ENCODE measurements at places on chromosomes 2 and 18.

DNA sequence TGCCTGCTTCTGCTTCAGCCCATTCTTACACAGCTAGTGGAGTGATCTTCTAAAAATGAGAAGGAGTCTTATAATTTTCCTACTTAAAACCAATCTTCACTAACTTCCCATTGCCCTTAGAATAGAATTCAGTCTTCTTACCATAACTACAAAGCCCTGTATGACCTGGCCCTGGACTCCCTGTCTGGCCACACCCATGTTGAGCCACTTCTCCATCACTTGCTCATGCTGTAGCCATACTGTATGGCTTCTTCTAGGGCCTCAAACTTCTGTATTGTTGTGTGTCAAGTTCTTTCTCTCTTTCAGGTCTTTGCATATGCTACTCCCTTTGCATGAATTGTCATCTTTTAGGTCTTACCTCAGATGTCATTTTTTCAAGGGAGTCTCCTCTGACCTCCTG, 11.2 kb downstream of the DGUOK start:
- no peak for DNase-seq

DNA sequence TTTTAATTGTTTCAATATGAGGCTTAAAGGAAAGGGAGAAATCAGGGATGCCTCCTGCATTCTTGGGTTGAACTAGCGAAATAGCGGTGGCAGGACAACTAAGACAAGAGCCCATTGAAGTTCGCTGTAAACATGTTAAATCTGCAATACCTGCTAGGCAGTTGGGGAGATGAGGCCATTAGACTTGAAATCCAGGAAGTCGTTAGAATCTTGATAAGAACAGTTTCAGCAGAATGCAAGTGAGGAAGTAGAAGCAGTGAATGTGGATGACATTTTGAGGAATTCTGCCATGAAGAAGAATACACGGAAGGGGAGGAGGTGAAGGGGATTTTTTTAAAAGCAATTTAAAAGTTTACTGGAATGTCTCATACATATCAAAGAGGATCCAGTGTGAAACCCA, 109.7 kb downstream of the LPIN1 start:
- DNase-seq = no peak

DNA sequence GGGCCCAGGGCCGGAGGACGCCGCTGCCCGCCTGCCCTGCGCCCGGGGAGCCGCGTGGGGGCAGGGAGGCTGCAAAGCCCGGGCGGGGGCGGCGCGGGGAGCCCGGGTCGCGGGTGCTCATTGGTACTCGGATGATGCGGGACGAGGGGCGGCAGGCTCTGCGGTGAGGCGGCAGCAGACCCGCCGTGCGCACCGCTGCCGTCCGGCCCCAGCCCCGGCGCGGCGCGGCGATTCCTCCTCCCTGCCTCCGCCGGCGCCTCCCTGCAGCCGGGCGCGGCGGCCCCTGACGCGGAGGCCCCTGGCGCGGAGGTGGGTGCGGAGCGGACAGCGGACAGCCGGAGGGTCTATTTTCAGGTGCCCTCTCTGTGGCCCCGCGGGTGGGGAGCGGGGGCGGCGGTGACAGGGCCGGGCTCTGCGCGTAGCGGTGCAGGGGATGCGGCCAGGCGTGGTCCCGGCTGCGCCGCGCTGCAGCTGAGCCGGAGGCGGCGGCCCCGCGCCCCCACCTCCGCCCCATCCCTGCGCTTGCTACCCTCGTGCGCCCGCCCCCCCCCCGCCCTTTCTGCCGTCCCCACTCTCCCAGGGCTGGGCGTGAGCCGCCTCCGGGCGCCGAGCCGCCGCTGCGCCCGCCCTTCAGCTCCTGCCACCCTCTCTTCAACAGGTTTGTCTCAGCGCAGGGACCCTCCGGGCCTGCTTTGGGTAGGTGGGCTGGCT, 640 bp downstream of the SPTBN1 start:
- no peak for DNase-seq

- DNase-seq = no peak
Measured at GRCh38 chr2:11540148-11540995, 6.5 kb downstream of the GREB1 start.

GRCh38 chr2:178859730-178860129, 52.5 kb upstream of the TTN start:
- DNase-seq = no peak

DNA sequence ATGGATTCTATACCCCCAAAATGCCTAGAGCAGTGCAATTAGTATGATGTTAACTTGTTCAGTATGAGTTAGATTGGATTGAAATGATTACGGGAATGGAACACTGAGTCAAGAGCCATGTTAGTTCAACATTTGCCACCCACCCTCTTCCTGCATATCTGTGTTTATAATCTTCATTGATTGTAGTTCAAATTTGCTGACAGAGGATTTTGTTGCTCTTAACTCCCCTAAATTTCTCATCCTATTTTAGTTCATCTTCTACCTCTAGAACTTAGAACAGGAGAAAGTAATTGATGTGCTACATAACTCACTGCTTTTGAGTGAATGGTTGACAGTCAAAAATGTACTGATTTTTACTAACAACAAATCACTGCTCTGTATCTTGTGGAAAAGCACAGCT, 673.5 kb upstream of the NRXN1 start:
- DNase-seq = no peak

DNA sequence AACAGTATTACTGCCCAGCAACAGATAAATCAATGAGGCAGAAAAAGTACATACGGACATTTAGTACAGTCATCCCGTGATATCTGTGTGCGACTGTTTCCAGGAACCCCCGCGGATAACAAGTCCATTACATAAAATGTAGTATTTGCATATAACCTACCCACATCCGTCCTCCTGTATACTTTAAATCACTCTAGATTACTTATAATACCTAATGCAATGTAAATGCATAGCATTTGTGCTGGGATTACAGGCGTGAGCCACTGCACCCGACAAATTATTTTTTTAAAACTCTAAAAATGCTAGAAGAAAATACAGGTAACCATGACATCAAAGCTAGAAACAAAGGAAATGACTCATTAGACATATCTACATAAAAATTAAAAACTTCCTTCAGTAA, 91.6 kb downstream of the FAM161A start:
- no peak for DNase-seq

DNA sequence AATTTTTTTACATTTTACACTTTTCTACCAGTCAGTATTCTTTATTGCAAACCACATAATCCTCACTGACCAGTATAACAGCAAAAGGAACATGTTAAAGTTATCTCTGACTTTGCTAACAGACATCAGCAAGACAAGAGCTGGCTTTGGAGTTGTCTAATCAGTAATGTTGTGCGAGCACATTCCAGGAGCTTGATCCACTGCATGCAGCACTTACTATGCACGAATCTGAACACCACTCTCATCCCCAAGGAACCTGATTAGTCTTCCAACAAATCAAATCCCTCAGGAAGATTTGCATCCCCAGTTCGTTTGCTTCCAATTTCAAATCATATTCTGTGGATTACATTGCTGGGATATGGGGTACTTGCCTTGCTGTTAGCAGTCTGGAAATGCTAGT, 269.3 kb upstream of the EPC2 start:
- no peak for DNase-seq

GRCh38 chr2:47771211-47771610, 11.7 kb upstream of the MSH6 start:
- no peak for DNase-seq

DNA sequence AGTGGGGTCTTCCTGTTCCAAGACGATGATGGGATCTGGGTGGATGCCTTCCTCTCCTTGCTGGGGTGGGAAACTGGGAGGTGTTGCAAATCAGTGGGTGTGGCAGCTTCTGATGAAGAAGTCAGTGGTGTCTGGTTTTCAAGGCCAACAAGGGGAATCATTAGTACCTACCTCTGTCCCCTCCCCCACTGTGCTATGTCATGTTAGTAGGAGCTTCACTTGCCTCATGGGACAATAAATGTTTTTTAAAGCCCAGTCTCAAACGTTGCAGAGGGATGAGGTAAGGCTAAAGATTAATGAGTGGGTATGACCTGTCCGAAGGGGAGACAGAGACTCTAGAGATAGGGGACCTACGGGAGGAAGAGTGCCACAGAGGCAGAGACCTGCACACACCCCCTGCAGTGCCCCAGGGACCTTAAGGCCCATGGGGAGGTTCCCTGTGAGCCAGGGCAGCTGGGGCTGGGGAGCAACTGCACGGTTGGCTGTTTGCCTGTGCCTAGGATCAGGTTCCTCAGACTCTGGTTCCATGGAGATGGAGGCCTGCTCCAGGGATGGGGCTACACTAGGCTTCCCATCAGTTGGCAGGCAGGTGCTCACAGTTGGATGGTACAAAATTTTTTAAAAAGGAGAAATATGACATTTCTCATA, 37.8 kb upstream of the SLC1A4 start:
- no peak for DNase-seq

DNA sequence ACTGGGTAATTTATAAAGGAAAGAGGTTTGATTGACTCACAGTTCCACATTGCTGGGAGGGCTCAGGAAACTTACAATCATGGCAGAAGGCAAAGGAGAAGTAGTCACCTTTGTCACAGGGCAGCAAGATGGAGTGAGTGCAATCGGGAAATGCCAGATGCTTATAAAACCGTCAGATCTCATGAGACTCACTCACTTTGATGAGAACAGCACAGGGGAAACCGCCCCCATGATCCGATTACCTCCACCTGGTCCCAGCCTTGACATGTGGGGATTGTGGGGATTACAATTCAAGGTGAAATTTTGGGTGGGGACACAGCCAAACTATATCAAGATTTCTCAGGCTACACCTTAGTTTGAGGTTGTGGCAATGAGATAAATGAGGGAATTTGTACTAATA, 54.9 kb downstream of the AKAIN1 start:
- no peak for DNase-seq

DNA sequence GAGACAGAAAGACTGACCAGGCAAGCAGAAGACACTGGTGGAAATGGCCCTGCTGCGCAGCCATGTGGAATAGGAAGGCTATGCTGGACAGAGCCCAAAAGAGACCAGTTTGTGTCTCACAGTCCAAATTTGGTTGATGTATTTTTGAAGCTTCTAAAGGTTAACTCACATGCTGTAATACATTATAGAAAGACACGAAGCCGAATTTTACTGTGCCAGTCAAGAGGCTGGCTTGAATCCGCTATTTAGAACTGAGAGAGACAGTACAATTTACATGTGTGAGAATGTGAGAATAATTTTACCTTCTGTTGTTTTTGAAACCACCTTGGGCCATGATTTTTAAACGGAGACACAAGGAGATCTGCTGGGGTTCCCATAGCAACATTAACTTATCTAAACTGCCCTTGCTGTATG, 113.6 kb downstream of the METTL8 start:
- no peak for DNase-seq

- DNase-seq = peak; percentile 71
Measured at GRCh38 chr2:233076749-233077148, 16.6 kb downstream of the INPP5D start.

- DNase-seq = no peak
Measured at GRCh38 chr2:85873679-85874078, 15.1 kb downstream of the ST3GAL5 start.

- no peak for DNase-seq
Measured at GRCh38 chr2:180540761-180541160, 439.6 kb upstream of the UBE2E3 start.

GRCh38 chr2:100350661-100351185, 28.4 kb upstream of the LONRF2 start:
- no peak for DNase-seq

DNA sequence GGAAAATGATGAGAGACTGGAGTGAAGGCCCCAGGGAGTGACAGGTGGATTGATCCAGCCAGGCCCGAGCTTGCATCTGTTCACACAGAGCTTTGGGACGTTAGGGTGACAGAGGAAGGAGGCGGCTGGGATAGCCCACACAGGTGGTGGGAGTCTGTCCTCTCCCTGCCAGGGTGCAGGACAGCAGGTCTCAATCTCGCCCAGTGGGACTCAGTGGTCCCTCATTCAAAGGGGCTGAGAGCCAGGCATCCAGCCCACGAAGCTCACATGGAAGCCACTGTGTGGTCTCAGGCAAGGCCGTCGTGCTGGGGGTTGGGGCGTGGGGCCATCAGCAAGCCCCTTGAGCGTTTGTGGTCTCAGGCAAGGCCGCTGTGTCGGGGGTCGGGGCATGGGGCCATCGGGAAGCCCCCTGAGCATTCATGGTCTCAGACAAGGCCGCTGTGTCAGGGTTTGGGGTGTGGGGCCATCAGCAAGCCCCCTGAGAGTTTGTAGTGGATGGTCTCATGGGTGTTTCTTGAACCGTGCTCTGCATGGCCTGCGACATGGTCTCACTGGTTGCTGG, 8.3 kb downstream of the KCNG2 start:
- no peak for DNase-seq

GRCh38 chr2:45612285-45612684, 1.2 kb upstream of the SRBD1 start:
- DNase-seq = no peak

- DNase-seq = peak; percentile 55
Measured at GRCh38 chr18:11937874-11938478, 29.9 kb upstream of the MPPE1 start.

- DNase-seq = no peak
Measured at GRCh38 chr2:105751272-105751671, 6.6 kb downstream of the NCK2 start.

GRCh38 chr2:18645315-18645714, 55.9 kb upstream of the NT5C1B start:
- DNase-seq = no peak

DNA sequence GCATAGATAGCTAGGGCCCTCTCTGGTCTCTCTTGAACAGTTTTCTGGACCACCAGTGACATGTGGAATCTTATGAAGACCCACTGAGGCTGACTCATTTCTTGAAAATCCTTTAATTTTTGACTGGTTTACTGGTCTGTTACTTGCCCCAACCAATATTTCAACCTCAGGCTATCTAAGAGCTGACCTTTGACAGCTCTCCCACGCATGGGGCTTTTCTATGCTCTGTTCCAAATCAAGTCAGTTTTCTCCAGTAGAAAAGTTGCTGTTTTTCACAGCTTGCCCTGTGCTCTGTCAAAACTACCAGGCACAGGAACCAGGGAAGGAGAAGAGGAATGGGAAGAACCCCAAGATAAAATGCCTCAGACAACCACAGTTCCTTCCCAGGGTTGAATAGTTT, 46.0 kb upstream of the MTIF2 start:
- no peak for DNase-seq

DNA sequence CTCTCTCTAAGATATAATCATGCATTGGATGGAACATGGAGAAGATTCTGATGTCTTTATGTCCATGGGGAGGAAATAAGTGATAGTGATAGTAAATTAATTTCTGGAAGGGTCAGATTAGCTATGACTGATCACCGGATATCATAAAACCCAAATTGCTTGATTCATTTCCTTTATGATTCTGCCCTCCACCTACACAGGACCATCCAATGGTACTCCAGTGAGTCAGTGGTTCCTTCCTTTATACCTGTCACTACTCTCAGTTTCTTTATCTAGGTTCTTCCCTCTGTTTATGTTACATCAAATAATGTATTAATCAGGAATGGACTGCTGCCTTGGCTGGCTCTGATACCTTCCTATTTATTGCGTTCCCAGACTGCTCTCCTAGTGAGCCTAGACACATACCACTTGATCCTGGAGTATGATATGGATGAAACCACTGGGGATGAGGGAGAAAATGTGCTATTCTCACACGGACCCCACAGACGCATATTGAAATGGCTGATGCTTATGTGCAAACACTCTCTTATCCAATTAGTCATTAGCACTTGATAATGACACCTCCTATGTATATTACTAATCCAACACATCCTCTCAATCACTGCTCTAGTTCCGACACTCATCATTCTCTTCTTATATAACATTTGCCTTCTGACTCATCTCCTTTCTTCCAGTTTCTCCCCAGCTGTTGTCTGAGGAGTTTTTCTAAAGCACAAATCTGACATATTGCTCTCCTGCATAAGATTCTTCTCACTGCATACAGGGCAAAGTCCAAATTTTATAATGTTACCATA, 315.6 kb downstream of the INSIG2 start:
- DNase-seq = no peak

- DNase-seq = no peak
Measured at GRCh38 chr2:205776139-205776538, 93.8 kb downstream of the NRP2 start.

GRCh38 chr2:151833984-151834383, 5.8 kb upstream of the ARL5A start:
- DNase-seq = no peak
